ENCODE measurements at places on chromosomes 2 and 18. TPM values are rescaled to one million over a fixed set of nuclear protein-coding genes. Genes with fewer than 3 reads are reported as not detected.

The CHAC2 gene
- 6.9 TPM for total RNA-seq

The SLC35G4 gene
- not detected for total RNA-seq

The CHRND gene
- not detected for total RNA-seq

The KLHL41 gene
- total RNA-seq = 0.28 TPM

The NEB gene
- total RNA-seq = under 0.01 TPM

The POTEJ gene
- not detected for total RNA-seq

The SERPINB4 gene
- total RNA-seq = not detected

The SNX17 gene
- total RNA-seq = 130 TPM

The RPIA gene
- 4.1 TPM for total RNA-seq

The LOXHD1 gene
- not detected for total RNA-seq

The NR4A2 gene
- total RNA-seq = 2.8 TPM

The CD302 gene
- total RNA-seq = 6.1 TPM

The SULT1C3 gene
- total RNA-seq = not detected

The RGPD5 gene
- 14.3 TPM for total RNA-seq

The KIAA2012 gene
- total RNA-seq = under 0.01 TPM

The ALKAL2 gene
- total RNA-seq = not detected

The NFATC1 gene
- total RNA-seq = 0.36 TPM

The STPG4 gene
- total RNA-seq = 0.28 TPM

The CYRIA gene
- 1.7 TPM for total RNA-seq

The SCTR gene
- not detected for total RNA-seq

The LYPD6 gene
- total RNA-seq = 0.90 TPM

The LIMS4 gene
- 2.5 TPM for total RNA-seq

The MLPH gene
- 13.9 TPM for total RNA-seq

The SPRED2 gene
- total RNA-seq = 4.8 TPM

The FIGLA gene
- not detected for total RNA-seq

The METTL5 gene
- 49.8 TPM for total RNA-seq

The GAD1 gene
- not detected for total RNA-seq

The SP100 gene
- 82.5 TPM for total RNA-seq

The CREG2 gene
- total RNA-seq = not detected

The CPO gene
- total RNA-seq = not detected

The INO80B gene
- total RNA-seq = 4.5 TPM

The RAD51AP2 gene
- not detected for total RNA-seq

The NYAP2 gene
- not detected for total RNA-seq

The NGEF gene
- 1.1 TPM for total RNA-seq

The ALPP gene
- total RNA-seq = not detected

The BMP10 gene
- total RNA-seq = not detected

The CNGA3 gene
- not detected for total RNA-seq

The INHA gene
- total RNA-seq = not detected

The GPR35 gene
- 0.28 TPM for total RNA-seq

The RBKS gene
- 1.1 TPM for total RNA-seq

The UGT1A8 gene
- not detected for total RNA-seq

The CNTNAP5 gene
- not detected for total RNA-seq

The UGT1A4 gene
- total RNA-seq = not detected

The SERPINB12 gene
- total RNA-seq = not detected

The NCKAP5 gene
- total RNA-seq = 3.9 TPM

The KLHL14 gene
- not detected for total RNA-seq

The NRP2 gene
- total RNA-seq = 43.3 TPM

The EVX2 gene
- not detected for total RNA-seq

The FHOD3 gene
- total RNA-seq = 16.0 TPM

The IL1RL2 gene
- 0.28 TPM for total RNA-seq
